A375 (cell line): ENCODE measurements at places on chromosomes 13 and 19. TPM values are rescaled to one million over a fixed set of nuclear protein-coding genes. Genes with fewer than 3 reads are reported as not detected.

The ZNF256 gene
- 5.4 and 8.6 TPM in 2 replicates for total RNA-seq

The SYT3 gene
- total RNA-seq = 0.60 and 0.61 TPM in 2 replicates

The NLRP9 gene
- not detected in 2 replicates for total RNA-seq

The GAPDHS gene
- not detected in 2 replicates for total RNA-seq

The C19orf85 gene
- not detected in 2 replicates for total RNA-seq

The KLK2 gene
- 0.50 and 1.5 TPM in 2 replicates for total RNA-seq

The EDNRB gene
- total RNA-seq = 8.9 and 11.2 TPM in 2 replicates

The ZNF221 gene
- total RNA-seq = 3.3 and 4.5 TPM in 2 replicates

The TIMM44 gene
- total RNA-seq = 182 and 208 TPM in 2 replicates
